ENCODE measurements at places on chromosomes 1 and 21.

DNA sequence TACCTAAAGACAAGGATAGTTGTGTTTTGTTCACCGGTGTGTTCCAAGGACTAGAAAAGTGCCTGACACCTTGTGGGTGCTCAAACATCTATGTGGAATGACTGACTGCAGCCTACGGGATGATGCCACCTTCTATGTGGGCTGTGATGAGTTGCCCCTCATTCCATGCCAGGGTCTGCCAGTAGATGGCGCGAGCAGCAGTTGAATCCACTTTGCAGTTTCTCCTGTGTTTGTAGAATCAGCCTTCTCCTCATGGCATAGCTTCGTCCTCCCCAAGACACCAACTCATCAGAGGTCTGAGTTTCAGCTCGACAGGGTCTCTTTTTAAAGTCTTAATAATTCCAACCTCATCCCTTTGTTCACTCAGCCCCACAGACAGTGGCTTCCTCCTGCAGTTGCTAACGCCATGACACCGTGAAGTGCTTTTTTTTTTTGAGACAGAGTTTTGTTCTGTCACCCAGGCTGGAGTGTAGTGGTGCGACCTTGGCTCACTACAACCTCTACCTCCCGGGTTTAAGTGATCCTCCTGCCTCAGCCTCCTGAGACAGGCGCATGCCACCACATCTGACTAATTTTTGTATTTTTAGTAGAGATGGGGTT, 133.7 kb downstream of the CAPN8 start:
- DNase-seq: no peak

DNA sequence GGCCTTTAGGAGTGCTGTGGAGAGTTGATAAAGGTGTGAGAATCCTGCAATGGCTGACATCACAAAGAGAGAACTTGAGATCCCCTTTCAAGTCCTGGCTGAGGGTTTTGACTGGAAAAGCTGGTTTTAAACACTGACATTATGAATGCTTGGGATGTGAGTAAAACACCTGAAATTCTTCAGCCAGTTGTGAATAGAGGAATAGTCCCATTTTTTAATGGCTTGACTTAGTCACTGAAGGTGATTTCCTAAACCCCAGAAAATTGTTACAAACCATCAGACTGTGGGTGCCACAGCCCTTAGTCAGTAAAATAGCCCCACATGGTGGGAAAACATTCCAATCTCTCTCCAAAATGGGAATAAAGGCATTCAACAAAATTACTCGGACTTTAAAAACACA, 107.7 kb upstream of the LMO4 start:
- DNase-seq: no peak

DNA sequence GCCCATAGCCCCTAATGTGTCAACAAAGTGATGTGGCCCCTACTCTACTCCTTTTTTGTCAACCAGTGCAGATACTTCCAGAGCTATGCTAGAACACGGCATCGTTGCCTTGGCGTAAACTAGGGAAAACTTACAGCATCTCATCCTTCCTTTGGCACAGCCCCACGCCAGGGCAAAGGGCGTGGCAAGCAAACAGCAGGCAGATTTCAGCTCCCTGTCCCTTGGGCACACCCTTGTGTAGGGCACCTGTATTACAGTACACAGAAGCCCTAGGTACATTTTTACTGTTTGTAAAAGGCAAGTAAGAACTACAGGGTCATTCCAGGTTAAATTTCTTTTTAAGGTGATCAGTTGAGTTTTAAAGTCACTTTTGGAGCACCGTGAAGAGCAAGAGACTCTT, 29.3 kb downstream of the PRDX6 start:
- no peak for DNase-seq

DNA sequence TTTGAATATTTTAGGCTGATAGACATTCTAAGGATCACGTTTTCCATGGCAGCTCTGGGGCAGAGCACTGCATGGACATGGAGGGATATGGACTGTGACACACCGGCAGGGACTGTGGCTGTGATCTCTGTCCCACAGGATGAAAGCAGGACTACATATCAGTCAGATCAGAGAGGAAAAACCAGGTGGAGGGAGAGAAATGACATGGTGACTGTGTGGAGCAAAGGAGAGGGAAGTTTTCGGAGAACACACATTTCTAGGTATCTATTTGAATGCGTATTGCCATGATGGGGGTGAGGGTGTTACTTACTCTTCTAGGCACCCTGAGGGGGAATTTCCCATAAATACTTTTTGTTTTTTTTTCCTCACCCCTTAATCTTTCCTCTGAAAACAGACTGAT, 3.2 kb upstream of the CD1C start:
- DNase-seq: no peak

DNA sequence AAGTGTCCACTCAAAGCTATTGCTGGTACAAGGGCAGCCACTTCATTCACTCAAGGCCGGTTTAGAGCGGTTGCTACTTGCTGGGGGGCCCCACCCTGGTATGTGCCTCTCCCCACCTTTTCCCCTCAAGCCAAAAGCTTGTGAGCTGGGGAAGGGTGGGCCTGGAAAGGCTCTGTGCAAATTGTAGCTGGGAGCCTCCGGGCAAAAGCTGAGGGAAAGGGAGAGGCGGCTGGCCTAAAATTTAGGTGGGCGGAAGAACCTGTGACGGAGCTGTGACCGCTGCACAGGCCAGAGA, 306 bp upstream of the SH3D21 start:
- no peak for DNase-seq

GRCh38 chr1:214386747-214387146, 105.8 kb downstream of the SMYD2 start:
- no peak for DNase-seq

DNA sequence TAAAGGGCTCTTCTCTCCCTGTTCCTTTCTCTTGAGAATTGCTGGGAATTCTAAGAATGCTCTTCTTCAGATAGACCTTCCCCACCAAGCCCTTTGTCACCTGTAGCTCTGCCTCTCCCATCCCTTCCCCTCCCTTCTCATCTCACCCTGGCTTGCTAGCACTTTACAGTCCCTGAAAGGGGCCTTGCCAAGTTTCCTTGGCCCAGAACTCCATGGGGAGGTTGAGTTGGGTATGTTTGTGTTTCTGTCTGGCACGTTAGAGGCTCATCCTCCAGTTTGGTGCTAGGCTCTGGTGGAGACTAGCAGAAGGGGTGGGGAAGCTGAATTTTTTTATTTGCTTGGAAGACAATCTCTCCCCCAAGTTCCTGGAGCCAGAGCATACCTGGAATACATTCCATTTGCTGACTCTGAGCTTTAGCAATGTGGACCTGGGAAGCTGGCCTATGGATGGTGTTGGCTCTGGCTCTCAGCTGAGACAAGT, 4.9 kb downstream of the CGN start:
- DNase-seq: no peak

DNA sequence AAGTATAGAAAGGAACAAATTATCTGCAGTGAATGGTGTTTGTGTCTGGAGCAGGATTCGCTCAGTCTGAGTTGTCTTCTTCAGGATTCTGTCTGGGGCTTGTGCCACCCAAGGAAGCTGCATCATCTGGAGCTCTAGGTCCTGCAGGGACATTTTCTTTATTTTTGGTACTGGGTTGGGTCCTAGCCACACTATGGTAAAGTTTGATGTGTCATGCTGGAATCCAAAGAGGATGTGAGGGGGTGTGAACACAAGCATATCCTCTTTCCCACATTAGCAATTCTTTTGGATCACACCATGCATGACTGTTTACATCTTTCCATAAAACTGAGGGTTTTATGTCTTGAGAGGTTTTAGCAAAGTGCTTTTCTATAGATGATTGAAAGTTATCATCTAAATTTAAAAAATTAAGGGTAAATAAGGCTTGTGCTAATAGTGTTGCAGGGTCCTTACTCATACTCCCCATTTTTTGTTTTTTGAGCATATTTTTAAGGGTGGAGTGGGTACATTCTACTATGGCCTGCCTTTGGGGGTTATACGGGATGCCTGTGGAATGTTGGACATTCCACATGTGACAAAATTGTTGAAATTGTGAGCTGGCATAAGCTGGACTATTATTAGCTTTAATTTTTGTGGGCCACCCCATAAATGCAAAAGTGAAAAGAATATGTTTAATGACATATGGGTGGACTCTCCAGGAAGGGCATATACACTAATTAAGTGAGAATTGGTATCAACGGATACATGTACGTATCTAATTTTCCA, 152.0 kb upstream of the HMCN1 start:
- no peak for DNase-seq

DNA sequence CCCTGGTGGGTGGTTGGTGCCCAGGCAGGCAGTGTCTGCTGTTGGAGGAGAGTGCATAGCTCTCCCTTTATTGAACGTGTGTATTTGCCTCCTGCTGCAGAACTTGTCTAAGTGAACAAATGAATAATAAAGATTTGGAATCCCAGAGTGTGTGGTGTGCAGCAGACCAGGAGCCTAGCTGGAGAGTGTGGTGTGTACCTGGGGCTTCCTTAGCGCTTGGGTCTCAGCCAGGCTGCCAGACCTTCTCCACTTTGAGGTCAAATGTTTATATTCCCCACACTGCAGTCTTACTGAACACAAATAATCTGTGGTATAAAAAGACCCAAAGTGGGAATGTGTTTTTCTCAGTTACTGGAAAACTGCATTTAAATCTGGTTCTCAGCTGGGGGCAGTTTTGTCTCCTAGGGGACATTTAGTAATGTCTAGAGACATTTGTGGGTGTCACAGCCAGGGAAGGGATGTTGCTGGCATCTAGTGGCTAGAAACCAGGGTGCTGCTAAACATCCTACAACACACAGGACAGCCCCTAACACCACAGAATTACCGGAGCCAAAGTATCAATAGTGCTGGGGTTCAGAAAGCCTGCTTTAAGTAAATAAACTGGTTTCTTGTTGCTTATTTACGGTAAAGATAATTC, 23.6 kb downstream of the SLC37A1 start:
- DNase-seq: no peak

DNA sequence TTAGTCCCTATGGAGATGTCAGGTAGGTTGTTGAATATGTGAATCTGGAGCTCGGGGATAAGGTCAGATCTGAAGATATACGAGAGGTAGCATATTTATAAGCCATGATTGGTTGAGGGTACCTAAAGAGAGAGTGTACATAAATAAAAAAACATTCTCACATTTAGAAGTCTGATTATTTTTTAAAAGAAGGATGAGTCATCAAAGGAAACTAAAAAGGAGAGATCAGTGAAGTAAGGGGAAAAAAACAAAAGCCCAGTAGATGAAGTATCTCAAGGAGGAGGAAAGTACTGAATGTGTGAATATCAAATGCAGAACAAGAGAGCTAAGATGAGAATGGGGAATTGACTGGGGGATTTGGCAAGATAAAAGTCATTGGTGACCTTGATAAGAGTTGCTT, 15.7 kb upstream of the ANGPTL1 start:
- no peak for DNase-seq

- no peak for DNase-seq
Observed at GRCh38 chr21:35149698-35150097, 100.6 kb upstream of the RUNX1 start.

- DNase-seq: no peak
Observed at GRCh38 chr1:21165646-21166045, 11.1 kb downstream of the EIF4G3 start.

- no peak for DNase-seq
Observed at GRCh38 chr1:70633004-70633403, 221.9 kb downstream of the CTH start.

DNA sequence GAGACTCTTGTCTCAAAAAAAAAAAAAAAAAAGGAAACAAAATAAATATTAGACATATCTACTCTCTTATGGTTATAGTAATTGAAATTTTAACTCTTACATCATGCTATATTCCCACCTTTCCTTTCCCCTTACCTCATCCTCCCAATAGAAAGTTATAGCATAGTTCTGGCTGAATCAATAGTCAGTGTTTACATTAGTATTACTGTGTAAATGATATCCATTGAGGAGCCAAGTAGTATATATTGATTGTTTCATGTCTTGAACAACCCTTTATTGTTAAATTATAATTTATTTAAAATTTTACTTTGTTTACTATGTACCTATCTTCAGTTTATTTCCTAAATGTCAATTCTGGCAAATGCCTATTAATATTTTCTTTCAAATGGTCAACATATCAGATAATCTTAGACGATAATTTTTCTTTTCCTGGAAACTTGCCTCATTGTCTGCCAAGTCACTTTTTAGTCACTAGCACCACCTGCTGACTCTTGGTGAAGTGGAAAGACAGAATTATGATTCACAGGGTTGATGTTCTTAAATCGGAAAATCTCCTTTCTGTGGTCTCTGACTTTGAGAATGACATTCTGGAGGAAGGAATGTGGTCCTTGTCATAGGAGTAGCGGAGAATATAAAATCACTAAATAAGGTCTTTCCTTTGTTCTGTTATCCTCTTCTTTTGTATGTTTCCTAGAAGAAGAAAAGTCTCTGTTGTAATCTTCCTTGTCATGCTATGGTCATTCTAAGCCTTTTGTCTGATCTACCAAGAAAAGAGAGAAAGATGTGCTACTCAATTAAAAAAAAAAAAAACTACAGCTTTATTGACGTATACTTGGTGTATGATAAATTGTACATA, 8.6 kb downstream of the HJV start:
- DNase-seq: peak; percentile 46

DNA sequence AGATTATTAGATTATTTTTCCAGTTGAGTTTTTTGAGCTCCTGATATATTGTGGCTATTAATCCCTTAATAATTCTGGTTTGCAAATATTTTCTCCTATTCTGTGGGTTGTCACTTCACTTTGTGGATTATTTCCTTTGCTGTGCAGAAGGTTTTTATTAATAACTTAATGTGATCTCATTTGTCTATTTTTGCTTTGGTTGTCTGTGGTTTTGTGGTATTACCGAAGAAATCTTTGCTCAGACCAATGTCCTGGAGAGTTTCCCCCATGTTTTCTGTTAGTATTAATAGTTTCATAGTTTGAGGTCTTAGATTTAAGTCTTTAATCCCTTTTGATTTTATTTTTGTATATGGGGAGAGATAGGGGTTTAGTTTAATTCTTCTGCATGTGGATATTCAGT, 7.1 kb upstream of the TBX19 start:
- no peak for DNase-seq

GRCh38 chr1:234864116-234864515, 254.1 kb upstream of the IRF2BP2 start:
- no peak for DNase-seq

- DNase-seq: no peak
Observed at GRCh38 chr1:3304246-3304645, 150.2 kb upstream of the ARHGEF16 start.

GRCh38 chr1:4494027-4494426, 160.4 kb upstream of the AJAP1 start:
- DNase-seq: no peak

GRCh38 chr1:177116941-177117340, 47.6 kb downstream of the ASTN1 start:
- DNase-seq: no peak

DNA sequence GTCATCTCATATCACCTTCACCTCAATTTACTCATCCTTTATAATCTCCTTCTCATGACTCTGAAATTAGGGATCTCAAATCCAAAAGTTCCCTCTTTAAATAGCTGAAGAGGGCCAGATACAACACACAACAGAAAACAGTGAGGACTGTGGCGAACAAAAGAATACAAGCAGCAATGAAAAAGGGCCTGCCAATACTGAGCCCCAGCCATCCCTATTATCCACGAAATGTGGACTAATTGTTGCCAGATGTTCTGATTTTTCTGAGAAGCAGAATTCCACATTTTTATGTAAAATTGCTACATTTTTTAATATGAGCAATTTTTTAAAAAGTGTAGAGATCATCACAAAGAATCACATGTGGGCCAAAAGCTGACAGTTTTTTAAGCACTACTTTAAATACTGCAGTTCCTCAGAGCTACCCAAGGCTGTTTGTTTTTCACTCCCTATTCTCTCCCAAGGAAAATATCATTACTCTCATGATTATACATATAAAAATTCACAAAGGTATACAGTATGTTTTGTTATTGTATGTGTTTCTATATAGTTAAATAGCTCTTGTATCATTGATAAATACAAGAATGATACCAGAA, 90.0 kb downstream of the ASH1L start:
- DNase-seq: no peak

Measured in CD8-positive, alpha-beta memory T cell (primary cell).